ENCODE measurements at places on chromosomes 1 and 21.

- no peak for DNase-seq
These were observed 1.9 kb downstream of the FTCD start for GRCh38 chr21:46153247-46154154.

DNA sequence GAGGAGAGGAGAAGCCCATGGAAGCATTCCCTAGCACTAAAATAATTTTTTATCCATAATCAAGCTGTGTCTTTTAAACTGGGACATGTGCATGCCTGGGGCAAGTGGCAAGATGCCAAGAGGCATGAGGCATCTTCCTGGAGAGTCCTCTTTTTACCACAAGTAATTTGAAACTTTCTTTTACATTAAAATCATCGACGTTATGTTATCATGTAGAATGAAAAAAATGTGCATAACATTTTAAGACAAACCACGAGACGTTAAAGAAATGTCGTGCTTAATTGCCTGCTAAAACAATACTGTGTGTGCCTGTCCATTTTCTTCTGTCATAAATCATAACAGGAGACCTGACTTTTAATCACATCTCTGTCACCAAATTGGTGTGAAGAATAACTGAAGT lies 1.5 kb downstream of the STYXL2 start:
- DNase-seq, result no peak

- no peak for DNase-seq
These were observed 12.6 kb downstream of the LRRC8D start for GRCh38 chr1:89833183-89834082.

DNA sequence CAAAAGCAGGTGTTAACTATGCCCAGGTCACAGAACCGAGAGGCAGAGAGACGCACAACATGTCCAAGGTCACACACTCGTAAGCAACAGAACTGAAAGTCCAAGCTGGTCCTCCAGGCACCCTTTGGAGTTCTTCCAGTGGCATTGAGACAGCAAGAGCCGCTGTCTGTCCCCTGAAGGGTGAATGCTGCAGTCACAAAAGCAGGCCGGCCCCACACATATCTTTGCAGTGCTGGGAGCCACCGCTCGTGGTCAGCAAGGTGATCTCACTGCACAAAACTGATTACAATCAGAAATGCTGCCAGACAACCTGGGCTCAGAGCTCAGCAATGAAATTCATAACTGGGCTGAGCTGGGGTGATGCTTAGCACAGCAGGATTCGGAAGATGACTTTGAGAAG lies 47.4 kb upstream of the RAB4A start:
- DNase-seq, result no peak

DNA sequence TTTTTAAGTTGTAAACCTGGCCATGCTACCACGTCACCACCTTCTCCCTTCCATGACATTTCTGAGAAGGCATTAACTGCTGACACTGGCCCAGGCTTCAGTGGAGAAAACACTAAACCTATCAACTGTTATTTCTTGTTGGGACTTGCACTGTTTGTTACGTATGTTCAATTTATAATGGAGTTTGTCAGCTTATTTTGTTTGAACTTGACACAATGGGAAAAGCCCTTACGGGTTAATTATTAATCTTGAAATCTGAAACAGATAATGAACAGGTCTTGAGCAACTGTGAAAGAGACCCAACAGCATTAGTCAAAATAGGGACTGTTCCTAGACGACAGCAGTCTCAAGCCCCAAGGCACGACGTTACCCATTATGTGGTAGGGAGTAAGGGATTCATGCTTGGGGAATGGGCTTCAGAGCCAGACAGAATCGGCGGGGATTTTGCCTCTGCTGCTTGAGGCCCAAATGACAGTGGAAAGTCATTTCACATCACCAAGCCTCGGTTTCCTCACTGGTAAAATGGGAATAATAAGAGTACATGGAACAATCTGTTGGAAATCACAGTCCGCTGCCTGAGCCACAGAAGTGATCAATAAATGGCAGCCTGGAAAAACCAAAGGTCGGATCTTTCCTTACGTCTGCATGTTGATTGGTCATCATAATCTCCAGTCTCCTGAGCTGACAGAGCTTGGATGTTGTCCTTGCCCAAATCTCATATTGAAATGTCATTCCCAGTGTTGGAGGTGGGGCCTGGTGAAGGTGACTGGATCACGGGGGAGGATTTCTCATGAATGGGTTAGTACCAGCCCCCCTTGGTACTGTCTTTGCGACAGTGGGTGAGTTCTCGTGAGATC lies 44.5 kb downstream of the TIAM1 start:
- DNase-seq, result no peak

- DNase-seq, result no peak
These were observed 3.7 kb upstream of the TRIM62 start for GRCh38 chr1:33185541-33185940.

DNA sequence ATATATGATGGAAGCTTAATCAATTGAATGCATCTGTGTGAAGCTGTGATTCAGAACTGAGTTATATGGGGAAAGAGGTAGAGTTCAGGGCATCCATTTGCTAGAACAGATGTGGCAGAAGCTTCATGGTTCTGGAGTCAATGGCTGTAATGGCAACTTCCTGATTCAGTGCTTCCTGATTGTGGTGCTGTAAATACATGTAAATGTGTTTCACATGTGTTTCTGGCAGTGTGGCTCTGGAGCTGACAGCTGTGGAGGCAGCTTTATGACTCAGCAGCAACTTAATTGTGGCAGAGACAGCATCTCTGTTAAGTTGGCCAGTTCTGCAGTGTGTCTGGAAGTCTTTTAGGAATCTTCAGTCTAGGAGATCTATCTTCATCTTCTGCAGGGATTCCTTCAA lies 226.6 kb upstream of the ZRANB2 start:
- no peak for DNase-seq

GRCh38 chr1:179781962-179782361 lies 38.9 kb downstream of the FAM163A start:
- no peak for DNase-seq

GRCh38 chr1:17128361-17128760 lies 9.1 kb upstream of the PADI2 start:
- DNase-seq, result peak; percentile 93

DNA sequence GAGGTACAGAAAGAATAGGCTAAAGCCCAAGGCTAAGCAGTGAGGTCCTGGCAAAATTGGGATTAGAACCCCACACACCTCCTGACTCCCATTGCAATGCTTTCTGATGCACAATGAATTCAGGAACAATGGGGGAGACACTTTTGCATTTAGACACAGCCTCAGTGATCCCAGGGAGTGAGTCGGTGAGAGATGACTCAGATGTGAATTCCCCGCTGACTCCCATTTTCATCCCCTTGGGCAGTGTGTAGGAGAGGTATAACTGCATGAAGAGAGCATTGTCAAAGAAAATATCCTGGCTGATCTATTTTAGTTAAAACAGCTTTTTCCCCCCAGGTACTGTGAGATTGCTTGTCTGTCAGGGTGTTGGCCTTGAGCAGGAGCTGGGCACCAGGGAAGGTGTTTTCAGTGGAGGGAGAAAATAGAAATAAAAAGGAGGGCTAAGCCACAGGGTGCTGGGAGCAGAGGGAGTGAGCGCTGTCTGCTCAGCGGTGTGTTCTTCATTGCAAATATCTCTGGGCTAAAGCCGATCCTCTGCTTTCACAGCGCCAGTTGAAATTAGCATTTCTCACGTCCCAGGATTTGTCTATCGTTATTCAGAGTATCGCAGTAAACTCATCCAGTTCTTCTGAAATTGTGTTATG lies 247.7 kb upstream of the PTBP2 start:
- DNase-seq, result no peak

DNA sequence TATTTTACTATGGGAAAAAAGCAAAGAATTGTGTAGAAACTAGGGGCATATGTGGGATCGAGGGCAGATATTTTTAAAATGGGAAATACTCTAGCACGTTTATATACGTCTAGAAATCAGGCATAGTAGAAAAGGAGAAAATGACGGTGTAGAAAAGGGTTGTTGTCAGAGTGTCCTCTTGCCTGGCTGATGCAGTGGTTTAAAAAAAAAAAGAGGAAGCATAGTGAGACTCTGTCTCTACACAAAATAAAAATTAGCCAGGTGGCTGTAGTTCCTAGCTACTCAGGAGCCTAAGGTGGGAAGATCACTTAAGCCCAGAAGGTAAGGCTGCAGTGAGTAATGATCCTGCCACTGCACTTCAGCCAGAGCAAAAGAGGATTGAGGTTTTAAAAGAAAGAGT lies 64.7 kb upstream of the LRRC7 start:
- no peak for DNase-seq

GRCh38 chr1:45922374-45922773 lies 119.0 kb downstream of the MAST2 start:
- DNase-seq, result no peak

DNA sequence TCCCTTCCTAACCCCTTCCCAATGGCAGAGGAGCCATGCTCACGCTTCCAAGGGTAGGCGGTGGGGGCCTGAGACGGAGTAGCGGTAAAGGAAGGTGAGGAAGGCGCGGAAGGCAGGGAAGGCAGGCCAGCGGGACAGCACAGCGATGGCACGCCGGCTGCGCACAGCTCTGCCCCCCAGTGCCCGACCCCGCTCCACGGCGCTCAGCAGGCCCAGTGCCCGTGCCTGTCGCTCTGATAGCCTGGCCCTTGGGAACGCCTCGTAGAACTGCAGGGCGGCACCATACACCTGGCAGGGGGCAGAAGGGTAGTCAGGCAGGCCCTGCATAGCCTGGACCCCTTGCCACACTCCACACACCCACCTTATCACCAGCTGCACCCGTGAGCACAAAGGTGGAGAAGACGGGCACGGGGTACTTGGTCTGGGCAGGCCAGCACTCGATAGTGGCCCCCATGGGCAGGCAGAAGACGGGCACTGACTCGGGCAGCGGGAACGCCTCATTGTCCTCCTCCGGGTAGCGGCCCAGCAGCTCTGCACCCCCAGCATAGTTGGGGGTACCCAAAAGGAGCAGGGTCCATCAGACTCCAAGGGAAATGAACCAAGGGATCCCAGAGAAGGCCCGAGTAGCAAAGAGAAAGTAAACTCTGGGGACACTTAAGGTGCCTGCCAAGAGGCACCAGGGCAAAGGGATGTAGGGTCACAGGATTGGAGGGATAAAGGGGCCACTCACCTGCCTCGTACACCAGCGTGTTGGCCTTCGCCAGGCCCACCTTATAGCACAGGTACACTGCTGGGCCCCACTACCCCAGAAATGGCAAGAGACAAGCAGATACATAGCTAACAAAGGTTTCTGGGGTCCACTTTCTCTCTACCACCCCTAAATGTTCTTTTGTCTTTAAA lies 4.4 kb downstream of the DENND4B start:
- no peak for DNase-seq

GRCh38 chr1:97348599-97349265 lies 572.1 kb downstream of the DPYD start:
- no peak for DNase-seq

DNA sequence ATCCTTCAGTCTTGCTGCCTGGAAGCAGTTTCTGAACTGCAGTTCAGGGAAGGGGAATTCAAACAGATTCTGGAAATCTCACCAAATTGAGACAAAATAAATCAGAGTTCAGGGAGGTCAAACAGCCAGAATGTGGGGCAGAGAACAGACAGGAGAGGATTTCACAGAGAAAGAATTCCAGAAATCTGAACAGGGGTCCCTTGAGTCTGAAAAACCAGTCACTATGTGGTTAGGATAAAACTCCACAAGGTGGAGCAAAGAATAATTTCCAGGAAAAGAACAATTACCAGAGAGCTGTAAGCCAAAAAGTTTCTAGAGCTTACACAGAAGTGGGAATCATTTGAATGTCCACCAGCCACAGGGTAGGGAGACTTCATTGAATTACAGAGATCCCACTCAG lies 84.7 kb downstream of the URB2 start:
- no peak for DNase-seq

- peak; percentile 61 for DNase-seq
These were observed 18.1 kb downstream of the KHDRBS1 start for GRCh38 chr1:32031578-32032274.

DNA sequence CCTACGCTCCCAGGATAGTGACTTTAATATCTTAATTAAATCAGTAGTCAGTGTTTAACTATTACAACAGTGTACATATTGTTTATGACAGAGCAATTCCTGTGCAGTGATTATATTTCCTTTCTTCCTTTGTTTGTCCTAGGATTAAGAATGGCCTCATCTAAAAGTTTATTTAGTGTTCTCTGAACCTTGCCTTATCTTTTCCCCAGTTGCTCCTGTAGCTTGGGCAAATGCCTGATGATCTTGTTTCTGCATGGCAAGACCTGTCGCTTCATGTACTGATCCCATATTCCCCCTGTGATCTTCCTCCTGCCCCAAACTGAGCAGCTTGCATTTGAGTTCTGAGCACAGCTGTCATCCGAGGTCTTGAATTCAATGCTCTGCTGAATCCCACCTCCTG lies 69.1 kb upstream of the STUM start:
- no peak for DNase-seq

DNA sequence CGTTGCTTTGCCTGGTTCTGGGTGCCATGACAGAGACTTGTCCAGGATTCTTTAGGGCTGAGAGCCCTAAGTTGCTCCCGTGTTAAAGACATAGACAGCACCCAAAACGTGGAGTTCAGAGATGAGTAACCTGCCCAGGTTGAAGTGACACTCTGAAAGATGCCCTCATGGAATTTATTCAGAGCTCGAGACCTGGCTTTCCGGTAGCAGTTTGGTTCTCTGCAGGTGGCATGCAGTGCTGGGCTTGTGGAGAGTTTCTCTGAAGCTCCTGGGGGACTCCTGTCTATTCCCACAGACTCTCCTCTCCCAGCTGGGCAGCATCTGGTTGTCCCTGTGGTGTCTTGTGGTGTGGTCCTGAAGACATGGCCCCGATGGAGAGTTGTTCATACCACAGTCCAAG lies 241.0 kb downstream of the RHOU start:
- DNase-seq, result no peak

GRCh38 chr21:39221282-39221996 lies 38.2 kb upstream of the PSMG1 start:
- DNase-seq, result no peak

- DNase-seq, result no peak
These were observed 78.7 kb downstream of the RGL1 start for GRCh38 chr1:183883623-183884022.

- DNase-seq, result no peak
These were observed 150.3 kb upstream of the ETV3 start for GRCh38 chr1:157288492-157288891.

GRCh38 chr21:38733972-38734546 lies 71.7 kb upstream of the ETS2 start:
- DNase-seq, result no peak

GRCh38 chr1:192811006-192811405 lies 2.2 kb downstream of the RGS2 start:
- DNase-seq, result no peak

Data from retinal pigment epithelial cell (primary cell).